ENCODE measurements at places on chromosomes 13 and 19.

DNA sequence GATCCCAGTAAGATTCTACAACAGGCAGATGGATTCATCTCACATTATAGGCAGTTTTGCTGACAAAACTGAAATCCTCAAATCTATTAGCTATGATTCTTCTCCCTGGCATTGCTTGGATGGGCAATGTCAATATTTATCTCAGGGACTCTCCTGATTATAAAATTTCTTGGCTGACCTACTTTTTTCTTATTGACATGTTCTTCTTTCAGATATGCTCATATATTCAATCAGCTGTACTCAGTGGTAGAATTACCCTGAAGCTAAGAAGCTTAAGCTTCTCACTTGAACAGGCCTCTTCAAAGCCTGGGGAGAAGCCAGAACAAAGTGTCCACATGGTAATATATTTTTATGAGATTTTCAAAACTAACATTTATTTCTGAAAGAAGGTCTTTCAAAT is 513.6 kb downstream of the PCDH9 start:
- no peak for DNase-seq

DNA sequence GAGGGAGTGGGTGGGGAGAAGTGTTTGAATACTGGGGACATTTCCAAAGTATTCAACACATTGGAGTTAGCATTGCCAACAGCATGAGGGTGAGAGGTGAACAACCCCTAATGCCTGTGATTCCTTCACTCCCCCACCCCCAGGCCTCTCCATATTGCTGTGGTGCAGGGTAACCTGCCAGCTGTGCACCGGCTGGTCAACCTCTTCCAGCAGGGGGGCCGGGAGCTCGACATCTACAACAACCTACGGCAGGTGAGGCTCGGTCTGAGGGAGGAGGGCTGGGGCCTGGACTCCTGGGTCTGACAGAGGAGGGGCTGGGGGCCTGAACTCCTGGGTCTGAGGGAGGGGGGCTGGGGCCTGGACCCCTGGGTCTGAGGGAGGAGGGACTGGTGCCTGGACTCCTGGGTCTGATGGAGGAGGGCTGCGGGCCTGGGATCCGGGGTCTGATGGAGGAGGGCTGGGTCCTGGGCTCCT is 7.6 kb downstream of the BCL3 start:
- DNase-seq = no peak

DNA sequence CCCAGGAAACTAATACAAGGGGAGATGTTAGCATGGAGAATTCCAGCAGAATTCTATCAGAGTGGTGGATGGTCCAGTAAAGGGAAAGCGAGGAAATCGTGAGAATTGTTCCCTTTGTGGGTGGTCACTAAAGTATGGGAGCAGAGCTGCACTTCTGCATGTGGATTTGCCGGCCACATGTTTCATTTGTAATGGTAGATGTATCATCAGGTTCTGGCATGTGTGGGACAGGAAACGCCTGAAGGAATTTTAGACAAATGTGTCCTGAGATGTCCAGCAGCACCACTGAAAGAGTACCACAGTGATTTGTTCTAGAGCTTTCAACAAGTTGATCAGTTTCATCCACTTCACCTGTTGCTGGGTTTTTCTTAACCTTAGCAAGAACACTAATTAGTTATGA is 308.4 kb downstream of the SHISA2 start:
- DNase-seq = no peak

DNA sequence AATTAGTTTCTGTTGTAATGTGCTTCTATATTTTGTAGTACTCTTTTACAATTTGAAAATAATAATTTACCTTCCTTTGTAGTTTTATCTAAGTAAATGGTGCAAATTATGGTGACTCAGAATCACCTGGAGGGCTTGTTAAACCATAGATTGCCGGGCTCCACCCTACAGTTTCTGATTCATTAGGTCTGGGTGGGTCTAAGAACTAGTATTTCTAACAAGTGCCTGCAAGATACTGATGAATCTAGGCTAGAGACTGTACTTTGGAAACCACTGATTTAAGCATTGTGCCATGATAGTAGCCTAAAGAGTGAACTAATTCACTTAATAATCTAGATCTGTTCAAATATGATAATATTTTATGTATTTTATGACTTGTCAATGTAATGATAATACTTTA is 437.4 kb upstream of the SPRY2 start:
- DNase-seq = no peak

- DNase-seq = no peak
These were observed 12.6 kb downstream of the DNAJC3 start for GRCh38 chr13:95689582-95689926.

GRCh38 chr13:110397436-110398115 is 90.5 kb downstream of the COL4A2 start:
- DNase-seq = no peak

GRCh38 chr13:77616027-77616426 is 80.5 kb downstream of the SCEL start:
- no peak for DNase-seq

GRCh38 chr13:49580980-49581680 is 4.2 kb downstream of the RCBTB1 start:
- no peak for DNase-seq

GRCh38 chr13:19182536-19182935 is 912 bp upstream of the TUBA3C start:
- DNase-seq = no peak

DNA sequence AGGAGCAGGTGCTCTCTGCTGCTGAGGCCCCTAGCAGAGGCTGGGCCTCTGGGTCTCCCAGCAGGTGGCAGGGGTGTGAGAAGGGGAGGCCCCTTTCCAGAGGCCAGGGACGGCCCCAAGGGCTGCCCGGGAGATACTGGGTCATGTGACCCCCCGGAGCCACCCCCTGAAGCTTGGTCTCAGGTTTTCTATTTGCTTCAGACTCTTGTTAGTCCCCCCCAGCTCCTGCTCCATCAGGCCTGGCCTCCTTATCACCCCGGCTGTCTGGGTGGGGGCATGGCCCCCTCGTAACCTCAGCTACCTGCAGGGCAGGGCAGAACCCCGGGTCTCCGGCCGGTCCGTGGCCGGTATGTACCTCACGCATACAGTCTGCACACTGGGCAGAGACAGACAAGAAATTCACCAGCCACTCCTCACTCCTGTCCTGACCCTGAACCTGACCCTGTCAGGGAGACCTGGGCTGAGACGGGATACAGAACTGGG is 13.2 kb upstream of the TCF3 start:
- DNase-seq = no peak

GRCh38 chr19:28437390-28438346 is 775.3 kb downstream of the UQCRFS1 start:
- no peak for DNase-seq

DNA sequence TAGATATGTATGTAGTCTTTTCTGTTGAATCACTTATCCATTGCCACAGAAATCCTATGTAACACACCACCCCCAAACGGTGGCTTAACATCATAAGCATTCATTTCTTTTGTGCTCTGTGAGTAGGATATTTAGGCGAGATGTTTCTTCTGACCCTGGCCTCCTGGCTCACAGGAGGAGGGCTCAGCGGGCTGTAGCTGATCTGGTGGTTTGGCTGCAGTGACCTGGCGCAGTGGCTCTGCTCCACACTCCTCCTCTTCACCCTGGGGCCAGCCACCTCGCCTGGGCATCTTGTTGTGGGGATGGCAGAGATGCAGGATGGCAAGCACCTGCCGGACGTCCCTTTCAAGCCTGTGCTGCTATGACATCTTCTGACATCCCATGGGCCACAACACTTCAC is 147.1 kb upstream of the IRS2 start:
- DNase-seq = no peak

DNA sequence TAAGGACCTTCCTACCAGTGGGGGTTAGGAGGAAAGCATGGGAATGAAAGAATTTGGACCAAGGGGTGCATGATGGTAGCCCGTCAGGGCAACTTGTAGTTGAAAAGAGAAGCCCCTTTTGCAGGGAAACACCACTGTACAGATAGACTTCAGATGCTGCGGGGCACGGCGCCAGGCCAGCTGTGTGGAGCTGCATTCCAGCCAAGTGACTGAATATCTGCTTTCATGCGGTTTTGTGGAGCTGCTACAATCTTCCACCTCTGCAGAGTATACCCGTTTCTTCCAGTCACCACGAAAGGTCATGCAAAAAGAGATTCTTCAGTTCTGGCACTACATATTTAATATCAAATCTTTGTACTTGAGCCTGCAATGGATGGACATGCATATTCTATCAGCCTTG is 104.7 kb downstream of the RGCC start:
- no peak for DNase-seq

GRCh38 chr13:68806125-68806524 is 1301.5 kb upstream of the ATXN8OS start:
- no peak for DNase-seq

- no peak for DNase-seq
These were observed 23.9 kb downstream of the EDNRB start for GRCh38 chr13:77894743-77895142.

GRCh38 chr19:17484520-17485185 is 14.3 kb downstream of the SLC27A1 start:
- no peak for DNase-seq

DNA sequence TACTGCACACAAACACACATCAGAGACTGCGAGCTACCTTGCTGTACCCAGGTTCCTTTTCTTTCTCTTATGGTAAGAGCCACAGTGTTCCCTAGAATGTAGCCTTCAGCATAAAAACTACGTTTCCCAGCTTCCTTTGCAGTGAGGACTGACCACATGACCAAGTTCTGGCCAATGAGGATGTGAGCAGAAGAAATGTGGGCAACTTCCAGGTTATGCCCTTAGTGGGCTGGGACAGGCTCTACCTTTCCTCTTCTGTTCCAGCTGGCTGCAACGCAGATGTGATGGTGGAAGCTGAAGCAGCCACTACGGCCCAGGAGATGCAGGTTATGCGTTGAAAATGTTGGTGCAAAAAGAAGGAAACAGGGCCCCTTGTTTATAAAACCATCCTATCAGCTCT is 27.5 kb downstream of the VRK3 start:
- peak; percentile 29 for DNase-seq

DNA sequence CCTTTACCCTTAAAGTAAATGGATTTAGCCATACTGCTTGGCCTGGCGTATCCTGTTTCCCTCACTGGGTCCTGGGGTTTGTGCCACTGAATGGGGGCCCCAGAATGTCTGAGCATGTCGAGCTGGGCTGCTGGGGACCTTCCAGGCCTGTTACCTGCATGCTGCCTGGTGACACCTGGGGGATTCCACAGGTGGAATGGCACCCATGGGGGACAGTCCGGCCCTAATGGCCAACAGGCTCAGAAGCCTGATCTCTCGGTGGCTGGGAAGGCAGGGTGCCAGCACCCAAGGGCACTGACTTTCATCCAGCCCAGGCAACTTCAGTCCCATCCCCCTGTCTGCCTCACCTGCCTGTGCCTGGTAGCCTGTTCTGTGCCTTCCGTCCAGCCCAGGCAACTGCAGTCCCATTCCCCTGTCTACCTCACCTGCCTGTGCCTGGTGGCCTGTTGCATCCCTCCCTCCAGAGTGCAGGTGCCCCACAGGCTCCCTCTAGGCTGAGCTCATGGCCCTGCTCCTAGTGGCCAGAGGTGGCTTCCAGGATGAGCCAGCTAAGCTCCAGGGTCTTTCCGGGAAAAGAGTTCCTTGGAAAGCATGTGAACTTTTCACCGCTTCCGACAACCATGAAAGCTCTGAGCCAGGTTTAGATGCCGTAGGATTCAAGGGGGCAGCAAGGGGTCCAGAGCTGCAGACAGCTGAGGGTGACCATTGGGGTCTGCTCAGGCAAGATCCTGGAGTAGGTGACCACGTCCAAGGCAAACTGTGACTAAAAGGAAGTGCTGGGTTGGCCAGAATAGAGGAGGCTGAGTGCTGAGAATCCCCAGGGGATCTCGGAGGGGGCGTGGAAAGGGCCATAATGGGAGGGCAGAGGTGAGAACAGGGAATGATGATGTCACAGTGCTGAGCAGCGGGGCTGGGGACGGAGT is 30.3 kb upstream of the ZNF492 start:
- DNase-seq = no peak

GRCh38 chr13:21117104-21117809 is 55.9 kb upstream of the LATS2 start:
- DNase-seq = no peak

DNA sequence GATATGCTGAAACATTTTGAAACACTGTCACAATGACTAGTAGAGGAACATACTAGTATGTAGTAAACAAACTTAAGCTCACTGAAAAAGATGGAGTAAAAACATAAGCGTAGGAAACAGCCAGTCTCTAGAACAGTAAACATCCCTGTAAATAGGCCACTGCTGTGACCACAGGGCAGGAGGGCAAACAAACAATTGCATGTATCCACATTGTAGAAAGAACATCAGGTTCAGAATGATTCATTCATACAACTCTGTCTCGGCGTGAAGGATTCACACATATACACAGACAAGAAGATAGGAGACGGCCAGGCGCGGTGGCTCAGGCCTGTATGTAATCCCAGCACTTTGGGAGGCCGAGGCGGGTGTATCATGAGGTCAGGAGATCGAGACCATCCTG is 390.1 kb downstream of the IRS2 start:
- DNase-seq = no peak

GRCh38 chr13:79703772-79704171 is 222.8 kb downstream of the NDFIP2 start:
- no peak for DNase-seq

DNA sequence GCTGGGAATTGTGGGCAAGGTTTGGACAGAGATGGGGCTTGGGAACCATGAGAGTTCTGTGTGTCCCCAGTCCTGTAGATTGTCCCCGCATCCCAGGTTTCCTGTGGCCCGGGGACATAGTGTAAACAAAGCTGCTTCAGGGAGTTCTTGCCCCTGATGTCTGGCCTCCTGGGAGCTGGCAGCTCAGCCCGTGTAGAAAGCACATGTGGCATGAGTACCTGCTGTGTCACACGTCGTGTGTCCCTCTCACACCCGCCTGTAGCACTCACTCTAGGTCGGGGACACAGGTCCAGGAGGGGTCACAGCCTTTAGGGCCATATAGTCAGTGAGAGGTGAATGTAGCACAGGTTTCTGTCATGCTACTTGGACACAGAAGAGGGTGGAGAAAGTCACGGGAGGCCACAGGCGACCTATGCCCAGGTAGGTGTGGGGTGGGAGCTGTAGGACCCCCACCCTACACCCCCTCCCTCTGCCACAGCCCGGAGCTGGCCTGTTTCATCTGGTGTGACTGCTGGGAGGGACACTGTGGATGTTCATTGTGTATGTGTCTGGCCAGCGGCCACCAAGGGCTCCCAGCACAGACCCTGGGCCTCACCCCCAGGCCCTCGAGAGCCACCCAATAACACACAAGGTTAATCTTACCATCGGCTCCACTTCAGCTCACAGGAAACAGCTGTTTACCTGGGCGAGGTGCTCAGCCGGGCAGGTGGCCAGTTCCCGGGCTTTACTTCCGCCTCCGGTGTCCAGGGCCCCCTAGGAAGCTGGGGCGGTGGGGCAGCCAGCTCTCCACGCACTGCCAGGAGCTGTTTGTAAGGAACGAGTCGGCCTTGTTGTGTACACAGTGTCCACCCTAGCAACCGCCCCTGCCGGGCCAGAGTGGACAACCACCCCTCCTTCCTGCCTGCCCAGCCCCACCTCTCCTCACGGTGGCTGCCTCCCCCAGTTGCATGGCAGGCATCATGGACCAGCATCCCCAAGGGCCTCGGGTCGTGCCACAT is 49.7 kb downstream of the COMP start:
- no peak for DNase-seq

- DNase-seq = no peak
These were observed 30.4 kb upstream of the SPATA13 start for GRCh38 chr13:24129914-24130774.

GRCh38 chr13:25966086-25966485 is 85.7 kb downstream of the SHISA2 start:
- DNase-seq = no peak

GRCh38 chr13:44278166-44278565 is 95.5 kb upstream of the SERP2 start:
- DNase-seq = no peak

GRCh38 chr13:59409211-59409610 is 754.5 kb downstream of the DIAPH3 start:
- no peak for DNase-seq

- no peak for DNase-seq
These were observed 100.7 kb downstream of the CRYL1 start for GRCh38 chr13:20424949-20425348.
